ENCODE measurements at places on chromosomes 4 and X.

DNA sequence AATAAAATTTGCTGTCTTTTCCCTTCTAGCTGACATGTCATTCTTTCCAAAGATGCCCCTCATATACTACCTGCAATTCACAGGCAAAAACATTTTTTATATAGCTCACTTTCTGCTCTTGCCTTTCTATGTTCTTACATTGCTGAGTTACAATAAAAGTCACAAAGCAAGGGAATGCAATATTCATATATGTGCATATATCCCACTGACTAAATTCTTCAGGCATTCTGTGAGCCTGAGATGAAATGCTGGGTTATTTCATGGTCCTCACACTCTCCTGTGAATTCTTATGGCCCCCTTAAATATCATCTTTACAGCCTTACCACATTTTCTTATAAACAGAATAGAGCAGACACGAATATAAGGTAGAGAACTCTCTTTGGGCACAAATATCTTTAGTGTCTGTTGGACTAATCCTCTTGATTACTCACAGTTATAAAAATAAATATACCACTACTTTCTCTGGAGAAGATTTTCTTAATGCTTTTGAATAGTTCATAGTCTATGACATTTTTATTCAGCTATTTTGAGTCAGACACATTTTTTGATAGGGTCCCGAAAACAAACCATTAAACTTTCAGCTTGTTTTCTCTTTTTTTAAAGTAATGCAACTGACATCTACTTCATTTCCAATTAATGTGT is 84.1 kb upstream of the H2AZ1 start:
- no peak for DNase-seq

GRCh38 chr4:154506253-154506652 is 14.7 kb upstream of the DCHS2 start:
- DNase-seq: no peak

GRCh38 chr4:74056858-74057562 is 18.5 kb upstream of the CXCL3 start:
- no peak for DNase-seq

- no peak for DNase-seq
Observed at GRCh38 chrX:7050271-7050670, 97.2 kb upstream of the STS start.

- DNase-seq: peak; percentile 79
Observed at GRCh38 chr4:186765138-186765537, 41.5 kb upstream of the FAT1 start.

DNA sequence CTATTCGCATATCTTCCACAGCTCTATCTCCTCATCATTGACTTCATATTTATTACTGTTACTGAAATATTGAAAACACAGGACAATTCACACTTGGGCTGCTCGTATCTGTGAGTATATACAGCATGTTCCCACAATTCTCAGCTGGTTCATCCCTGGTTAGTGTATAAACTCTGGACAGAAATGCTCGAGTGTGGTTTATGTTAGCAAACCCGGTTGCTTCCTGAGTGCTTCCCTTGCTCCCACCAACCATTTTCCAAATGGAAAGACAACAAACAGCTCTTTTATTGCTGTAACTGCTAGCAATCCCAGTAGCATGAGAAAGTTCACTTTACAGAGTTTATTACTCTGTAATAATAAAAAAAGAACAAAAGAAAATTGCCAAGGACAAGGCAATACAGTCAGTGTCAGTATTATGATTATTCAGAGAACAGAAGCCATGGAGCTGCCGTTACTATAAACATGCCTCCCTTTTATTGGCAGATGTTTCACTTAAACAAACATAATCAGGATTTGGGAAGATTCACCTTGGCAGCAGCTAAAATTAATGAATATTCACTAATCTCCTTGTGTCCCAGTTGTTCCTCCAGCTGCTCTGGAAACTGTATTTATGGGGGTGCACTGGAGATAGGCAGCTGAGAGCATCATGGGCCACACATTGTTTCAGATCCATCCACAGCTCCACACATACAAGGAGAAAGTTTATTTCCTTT is 134.1 kb upstream of the GUCY1A1 start:
- DNase-seq: no peak

DNA sequence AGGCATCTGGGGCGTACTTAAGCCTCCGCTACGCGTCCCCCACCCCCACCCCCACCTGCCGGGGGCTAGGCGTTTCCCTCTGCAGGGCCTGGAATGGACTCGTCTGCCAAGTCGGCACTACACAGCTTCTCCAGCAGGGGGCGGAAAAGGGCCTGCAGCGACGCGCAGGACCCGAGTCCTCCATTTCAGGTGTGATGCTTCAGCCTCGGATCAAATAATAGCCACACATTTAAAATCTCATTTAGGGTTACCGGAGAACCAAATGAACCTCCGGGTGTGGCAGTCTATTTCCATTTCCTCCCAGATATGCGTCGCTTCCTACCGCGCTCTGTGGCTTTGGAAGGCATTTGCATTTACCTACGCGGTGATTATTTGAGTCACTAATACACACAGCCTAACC is 2.9 kb downstream of the PAK3 start:
- DNase-seq: no peak

DNA sequence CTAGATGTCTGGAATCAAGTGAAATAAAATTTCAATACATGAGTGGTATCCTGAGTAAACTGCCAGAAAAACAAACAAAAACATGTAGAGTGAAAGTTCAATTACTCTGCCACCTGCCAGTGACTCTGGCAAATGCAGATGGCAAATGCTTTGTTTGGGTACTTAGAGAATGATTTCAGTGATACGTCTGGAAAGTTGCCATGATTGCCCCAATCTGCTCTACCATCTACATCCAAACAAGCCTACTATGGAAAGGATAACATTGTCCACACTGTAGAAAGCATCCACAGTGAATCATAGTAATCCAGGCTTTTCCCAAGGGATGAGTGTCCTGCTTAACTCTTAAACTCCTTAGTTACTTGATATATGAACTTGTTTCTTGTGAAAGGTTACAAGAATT is 3.4 kb downstream of the SPATA4 start:
- DNase-seq: no peak

DNA sequence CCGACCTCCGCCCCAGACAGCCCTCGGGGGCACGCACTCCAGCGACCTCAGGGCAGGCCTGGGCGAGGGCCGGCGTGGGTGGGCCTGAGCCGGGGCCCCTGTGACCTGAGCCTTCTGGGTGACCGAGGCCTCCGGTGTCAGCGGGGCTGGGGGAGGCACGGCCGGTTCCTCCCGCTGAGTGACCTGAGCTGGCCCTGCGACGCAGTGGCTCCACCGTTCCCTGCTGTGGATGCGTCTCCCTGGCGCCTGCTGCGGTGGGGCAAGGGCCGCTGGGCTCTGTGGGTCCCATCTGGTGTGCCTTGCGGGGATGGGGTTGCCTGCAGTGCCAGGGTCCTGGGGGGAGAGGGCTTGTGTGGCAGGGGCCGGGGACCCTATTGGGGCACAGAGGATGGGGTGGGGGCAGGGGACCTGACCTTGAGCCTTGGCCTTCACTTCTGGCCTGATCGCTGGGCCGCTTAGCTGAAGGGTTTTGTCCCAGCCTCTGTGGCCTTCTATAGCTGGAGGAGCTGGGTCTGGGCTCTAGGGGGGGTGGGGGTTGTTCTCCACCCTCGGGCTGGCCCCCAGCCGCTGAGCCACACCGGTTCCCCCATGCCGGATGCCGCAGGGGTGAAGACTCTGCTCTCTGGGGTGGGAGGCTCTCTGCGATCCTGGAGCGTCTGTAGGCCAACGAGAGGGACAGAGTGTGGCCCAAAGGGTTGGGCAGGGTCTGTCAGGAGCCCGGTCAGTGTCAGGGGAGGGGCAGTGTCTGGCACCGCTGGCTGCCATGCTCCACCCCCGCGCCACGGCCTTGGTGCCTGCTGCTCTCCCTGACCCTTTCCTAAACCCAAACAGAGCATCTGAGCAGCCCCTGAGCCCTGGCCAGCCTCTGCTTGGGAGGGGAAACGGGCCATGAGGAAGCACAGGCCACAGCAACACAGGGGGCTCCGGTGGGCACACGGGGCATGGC is 2.3 kb downstream of the NAT8L start:
- no peak for DNase-seq

- no peak for DNase-seq
Observed at GRCh38 chr4:146095860-146096259, 79.7 kb upstream of the LSM6 start.

DNA sequence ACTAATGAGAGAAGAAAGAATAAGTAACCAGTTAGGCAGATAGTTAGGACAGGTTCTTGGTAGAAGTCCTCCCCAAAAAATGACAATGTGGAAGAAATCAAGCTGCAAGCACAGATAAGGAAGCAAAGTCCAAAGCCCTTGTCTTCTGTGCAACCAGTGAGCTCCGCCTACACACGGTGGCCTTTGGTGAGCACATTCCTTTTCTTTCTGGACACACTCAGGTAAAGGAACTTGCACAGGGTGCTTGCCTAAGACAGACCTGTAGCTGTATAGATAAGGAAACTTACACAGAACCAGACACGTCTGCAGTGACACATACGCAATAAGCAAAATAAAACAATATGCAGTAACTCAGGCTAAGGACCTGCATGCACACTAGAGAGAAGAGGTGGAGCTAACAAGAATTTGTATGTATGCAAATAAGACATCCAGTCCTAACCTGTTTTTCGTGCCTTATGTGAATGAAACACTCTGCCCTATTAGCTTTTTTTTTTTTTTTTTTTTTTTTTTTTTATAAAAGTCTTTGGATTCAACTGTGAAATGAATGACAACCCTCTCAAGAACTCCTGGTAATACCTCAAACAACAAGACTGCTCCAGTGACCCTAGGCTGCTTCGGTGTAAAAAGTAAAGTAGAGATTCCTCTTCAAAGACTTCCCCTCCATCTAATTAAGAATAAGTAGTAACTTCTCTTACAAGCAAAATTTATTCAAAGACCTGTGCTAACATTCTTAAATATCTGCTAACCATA is 48.8 kb downstream of the UGT2B10 start:
- DNase-seq: peak; percentile 65

DNA sequence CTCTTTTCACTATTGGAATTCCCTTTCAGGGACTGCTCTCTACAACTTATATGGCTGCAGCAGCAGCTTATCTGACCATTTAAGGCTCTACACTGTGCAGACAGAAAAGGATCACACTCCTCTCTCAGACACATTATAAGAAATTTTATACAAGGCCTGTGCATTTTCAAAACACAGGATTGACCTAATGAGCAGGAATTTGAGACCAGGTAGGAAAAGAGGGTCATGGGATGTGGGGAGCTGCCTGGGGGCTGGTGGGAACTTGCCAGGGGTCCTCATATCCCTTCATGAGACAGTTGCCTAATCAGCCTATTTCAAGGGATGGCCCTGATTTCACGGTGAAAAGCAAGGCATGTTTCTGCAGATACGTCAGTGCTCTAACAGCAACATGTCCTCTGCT is 77.1 kb downstream of the SORBS2 start:
- no peak for DNase-seq

DNA sequence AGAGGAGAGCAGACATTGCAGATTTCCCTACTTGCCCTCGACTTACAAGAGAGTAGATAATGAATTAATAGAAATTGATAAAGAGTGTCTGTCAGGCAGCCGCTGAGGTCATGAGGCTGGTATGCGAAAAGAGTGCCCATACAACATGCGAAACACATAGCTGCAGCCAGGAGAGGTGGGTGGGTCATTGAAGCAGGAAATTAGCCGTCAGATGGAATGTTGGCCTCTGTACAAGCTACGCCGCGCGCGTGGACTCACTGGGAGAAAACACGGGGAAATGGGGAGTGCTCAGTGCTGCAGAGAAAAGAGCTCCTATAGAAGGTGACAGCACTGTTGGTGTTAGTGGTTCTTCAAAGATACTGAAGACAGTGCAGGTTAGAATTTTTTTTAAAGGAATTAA is 125.1 kb downstream of the RAPGEF2 start:
- peak; percentile 64 for DNase-seq

GRCh38 chr4:152667781-152668180 is 12.0 kb downstream of the TMEM154 start:
- DNase-seq: no peak

DNA sequence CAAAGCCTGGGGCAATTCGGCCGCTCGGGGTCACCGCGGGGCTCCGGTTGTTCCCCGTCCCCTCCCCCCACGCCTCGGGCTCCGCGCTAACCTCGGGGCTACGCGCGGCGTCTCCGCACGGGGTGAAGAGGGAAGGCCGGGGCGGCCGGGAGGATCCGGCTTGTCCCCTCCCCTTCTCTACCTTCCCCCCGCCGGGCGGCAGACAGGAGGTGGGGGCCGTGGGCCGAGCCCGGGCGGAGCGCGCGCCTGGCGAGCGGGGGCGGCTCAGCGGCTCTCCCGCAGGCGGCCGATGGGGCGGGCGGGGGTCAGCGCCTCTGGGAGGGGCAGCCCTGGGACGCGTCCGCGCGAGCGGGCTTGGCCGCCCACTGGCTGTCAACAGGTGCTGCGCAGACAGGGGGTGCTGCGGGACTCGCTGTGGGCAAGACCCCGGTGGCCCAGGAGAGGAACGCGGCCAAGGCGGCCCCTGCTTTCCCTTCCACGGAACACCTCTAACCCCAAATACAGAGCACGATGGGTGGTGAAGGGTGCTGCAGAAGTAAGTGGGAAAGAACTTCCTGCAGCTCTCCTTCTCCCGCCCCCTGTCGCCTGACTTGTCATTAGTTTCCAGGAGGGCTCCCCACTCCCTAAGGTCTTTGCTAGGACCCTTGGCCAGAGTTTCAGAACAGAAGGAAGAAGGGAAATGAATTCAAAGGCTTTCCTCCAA is at the start of gene PDGFC:
TSS of gene PDGFC (minus strand) at position 124 of the 703 bp plus-strand sequence. CDS start 896 bp downstream, outside the sequence.
- peak; percentile 75 for DNase-seq

GRCh38 chr4:3630598-3631543 is 98.6 kb upstream of the LRPAP1 start:
- DNase-seq: peak; percentile 32

DNA sequence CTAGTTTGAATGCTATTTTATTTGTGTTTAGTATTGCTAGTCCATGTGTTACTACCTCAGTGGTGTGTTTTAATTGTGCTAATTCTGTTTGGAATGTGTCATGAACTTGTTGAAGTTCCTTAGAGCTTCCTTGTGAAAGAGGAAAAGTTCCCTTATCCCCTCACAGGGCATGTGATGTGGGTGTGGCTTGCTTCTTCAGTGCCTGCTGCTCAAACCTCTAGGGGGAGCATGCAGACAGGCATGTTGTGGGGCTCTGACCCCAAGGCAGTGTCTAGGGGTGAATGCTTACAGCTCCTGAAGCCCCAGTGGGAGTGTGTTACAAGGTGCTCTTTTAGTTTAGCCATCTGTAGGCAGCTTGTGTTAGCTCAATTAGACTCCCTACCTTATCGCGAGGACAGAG is 86.5 kb downstream of the MAGED4 start:
- no peak for DNase-seq

DNA sequence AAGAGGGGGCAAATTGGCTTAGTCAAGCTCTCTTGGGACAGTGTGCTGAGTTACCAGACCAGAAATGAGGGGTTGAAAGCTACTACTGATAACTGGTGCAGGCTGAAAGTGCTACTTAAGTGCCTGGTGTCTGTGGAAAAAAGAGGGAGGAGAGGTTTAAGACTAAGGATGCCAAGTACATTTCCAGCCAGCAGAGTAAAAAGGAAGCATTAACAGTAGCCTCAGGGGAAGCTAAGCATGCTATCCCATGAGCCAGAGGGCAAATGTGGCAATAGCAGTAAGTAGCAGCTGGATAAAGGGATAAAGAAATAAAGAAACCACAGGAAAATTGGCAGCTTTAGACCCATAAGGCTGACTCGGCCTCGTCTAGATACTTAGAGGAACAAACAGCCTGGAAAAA is 196.3 kb upstream of the MAB21L2 start:
- DNase-seq: no peak

GRCh38 chr4:134178706-134179105 is 22.9 kb downstream of the PABPC4L start:
- no peak for DNase-seq

GRCh38 chr4:128390475-128390996 is 102.9 kb upstream of the PGRMC2 start:
- no peak for DNase-seq

- no peak for DNase-seq
Observed at GRCh38 chr4:1763550-1764080, 29.5 kb upstream of the FGFR3 start.

- no peak for DNase-seq
Observed at GRCh38 chr4:84866295-84866694, 100.2 kb downstream of the WDFY3 start.

Measured in left colon (tissue), 2 donors.